ENCODE measurements at places on chromosomes 12 and 14.

DNA sequence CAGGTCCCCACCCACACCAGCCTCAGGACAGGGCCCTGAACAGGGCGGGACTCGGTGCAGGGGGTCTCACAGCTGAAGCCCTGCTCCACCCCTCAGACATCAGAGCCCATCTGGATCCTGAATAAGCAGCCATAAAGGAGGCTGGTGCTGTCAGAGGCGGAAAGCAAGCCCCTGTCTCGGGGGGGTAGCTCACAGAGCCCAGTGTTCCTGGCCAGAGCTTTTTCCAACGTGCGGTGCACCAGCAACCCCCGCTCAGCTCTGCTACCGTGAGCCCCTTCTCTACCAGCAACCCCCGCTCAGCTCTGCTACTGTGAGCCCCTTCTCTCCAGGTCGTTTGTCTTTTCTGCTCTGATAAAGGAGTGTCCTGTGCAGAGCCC, 136.5 kb upstream of the SFSWAP start:
- no peak for DNase-seq

- no peak for DNase-seq
Measured at GRCh38 chr12:114406984-114407841, 1.3 kb upstream of the TBX5 start.

- no peak for DNase-seq
Measured at GRCh38 chr14:59044707-59045106, 143.8 kb upstream of the DAAM1 start.

GRCh38 chr12:3061501-3062215, 15.5 kb upstream of the TSPAN9 start:
- DNase-seq, result no peak

DNA sequence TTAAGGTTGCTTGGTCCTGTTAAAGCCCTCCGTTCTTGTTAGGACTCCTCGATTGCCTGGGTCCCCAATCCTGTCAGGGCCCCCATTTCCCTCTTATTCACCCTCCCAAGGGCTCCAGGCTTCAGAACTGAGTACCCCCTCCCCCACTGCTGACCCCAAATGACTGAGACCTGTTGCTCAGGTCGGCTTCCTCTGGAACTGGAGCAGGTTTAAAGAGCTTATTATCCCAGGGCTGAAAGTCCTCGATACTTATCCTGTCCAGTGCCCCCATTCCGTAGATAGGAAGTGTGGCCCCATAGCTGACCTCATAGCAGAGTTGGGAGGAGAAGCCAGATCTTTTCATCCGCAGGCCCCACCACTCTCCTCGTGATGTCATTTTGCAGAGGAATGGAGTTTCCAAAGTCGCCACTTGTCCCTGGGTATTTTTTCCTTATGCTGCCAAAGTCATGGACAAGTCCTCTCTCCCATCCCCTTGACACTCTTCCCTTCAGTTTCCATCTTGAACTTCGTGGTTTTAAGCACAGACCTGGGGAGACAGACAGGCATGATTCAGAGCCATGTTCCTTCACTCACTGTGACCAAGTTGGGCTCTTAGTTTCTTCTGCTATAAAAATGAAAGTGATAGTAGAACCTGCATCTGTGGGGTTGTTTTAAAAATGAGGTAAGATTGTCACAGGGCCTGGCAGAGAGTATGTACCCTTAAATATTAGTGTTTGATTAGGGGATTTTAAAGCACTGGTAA, 1.2 kb downstream of the USP30 start:
- DNase-seq, result peak; percentile 13

- DNase-seq, result no peak
Measured at GRCh38 chr14:33040372-33041140, 101.9 kb downstream of the NPAS3 start.

DNA sequence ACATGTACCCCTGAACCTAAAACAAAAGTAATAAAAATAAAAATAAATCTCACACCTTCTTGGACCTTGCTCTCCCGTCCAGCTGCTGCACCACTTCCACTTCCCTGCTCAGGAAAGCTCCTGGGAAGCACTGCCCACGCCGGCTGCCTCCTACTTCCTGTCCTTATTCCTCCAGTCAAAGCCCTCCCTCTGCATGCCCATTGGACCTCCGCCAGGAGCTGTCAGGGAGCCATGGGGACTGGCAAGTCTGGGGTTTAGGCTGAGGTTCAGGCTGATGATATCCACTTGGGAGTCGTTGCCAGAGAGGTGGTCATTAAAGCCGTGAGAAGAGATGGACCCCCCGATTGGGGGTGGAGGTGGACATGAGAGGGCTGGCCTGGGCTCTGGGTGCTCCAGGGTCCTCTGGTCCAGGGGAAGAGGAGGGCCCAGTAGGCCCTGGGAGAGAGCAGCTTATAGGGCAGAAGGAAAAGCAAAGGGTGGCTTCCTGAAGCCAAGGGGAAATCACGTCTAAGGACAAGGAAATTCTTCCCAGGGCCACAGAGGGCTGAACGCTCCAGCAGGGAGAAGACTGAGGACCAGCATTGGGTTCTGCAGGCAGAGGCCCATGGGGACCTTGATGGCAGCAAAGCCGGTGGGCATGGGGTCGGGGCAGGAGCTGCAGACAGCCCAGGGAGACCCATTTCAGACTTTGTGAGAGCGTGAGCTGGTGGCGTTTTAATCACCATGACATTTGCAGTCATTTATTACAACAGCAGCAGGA, 78.7 kb downstream of the FZD10 start:
- no peak for DNase-seq

- DNase-seq, result no peak
Measured at GRCh38 chr12:52203079-52203921, 11.5 kb upstream of the KRT80 start.

GRCh38 chr12:20830456-20830855, 20.0 kb downstream of the SLCO1B3 start:
- no peak for DNase-seq

GRCh38 chr12:18981732-18982131, 147.8 kb upstream of the PLEKHA5 start:
- DNase-seq, result no peak

DNA sequence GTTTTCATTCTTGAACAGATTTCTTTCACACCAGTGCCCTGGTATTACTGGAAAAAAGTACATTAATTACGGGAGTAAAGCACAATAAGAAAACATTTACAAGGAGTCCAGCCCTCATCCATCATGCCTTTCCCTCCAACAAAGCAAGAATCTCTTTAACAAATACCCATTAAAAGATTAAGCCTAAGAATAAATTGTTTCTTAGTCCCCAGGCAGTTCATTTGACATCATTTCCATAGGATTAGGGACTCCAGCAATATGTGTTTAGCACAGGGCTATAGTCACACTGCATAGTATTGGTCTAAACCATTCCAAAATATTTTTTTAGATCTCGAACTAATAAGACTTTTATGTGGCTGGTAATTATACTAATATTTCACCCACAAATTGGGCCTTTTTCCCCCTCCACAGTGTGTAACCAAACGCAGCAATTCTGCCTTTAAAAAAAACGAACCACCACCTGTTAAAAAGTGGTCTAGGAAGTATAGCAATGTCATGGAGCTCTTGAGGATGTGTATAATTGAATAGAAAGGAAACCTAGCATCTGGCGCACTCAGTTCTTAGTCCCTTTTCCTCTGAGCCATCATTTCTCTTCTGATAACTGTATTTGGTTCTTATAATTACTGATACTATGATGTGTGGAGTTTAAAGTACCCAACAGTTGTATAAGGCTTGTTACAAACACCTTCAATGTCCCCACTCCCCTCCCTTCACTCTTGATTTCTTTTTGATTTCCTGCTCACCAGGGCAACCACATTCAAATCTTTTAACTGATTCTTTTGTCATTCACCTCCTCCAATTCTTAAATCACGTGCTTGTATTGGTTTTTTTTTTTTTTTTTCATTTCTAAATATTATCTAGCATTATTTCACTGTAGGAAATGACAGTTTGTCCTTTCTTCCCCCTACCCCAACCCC, 138.7 kb downstream of the ETV6 start:
- no peak for DNase-seq

DNA sequence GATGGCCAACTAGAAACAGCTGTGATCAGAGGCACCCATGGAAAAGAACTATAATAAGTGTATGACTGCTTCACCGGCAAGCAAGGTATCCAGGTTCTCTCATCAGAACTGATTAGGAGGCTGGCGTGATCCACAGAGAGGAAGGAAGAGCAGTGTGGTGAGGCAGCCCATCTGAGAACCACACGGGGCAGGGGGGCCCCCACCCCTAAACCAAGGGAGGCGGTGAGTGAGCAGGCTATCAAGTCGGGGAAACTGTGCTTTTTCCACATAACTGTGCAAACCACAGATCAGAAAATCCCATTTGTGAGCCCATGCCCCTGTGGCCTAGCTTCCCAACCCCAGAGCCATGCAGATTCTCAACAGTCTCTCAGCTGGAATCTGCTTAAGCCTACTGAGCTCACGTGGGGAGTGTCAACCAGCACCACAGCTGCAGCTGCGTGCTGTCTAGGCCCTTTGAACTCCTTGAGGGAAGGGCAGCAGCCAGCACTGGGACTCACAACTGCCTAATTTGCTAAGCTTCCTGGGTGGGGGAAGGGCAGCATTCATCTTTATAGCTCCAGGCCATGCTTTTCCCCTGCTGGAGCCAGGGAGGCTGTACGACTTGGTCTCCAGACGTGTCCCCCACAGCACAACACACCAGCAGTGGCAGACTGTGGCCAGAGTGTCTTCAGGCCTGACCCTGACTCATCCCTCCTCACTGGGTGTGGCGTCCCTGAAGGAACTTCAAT, 444.4 kb upstream of the ATP2B1 start:
- no peak for DNase-seq

DNA sequence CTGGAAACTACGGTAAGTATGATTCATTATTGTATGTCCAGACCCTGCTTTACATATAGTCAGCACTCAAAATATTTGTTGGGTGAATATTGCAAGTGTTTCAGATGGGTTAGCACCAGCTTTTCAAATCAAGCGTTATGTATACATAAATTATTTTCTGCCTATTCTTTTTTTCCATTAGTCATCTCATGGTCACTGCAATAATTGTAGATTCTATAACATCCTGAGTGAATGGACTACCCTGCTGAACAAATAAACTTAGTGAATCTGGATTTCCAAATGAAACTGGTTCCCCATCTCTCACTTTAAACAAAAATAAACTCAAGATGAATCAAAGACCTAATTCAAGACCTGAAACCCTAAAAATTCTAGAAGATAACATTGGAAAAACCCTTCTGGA, 152.3 kb downstream of the DIO2 start:
- no peak for DNase-seq

DNA sequence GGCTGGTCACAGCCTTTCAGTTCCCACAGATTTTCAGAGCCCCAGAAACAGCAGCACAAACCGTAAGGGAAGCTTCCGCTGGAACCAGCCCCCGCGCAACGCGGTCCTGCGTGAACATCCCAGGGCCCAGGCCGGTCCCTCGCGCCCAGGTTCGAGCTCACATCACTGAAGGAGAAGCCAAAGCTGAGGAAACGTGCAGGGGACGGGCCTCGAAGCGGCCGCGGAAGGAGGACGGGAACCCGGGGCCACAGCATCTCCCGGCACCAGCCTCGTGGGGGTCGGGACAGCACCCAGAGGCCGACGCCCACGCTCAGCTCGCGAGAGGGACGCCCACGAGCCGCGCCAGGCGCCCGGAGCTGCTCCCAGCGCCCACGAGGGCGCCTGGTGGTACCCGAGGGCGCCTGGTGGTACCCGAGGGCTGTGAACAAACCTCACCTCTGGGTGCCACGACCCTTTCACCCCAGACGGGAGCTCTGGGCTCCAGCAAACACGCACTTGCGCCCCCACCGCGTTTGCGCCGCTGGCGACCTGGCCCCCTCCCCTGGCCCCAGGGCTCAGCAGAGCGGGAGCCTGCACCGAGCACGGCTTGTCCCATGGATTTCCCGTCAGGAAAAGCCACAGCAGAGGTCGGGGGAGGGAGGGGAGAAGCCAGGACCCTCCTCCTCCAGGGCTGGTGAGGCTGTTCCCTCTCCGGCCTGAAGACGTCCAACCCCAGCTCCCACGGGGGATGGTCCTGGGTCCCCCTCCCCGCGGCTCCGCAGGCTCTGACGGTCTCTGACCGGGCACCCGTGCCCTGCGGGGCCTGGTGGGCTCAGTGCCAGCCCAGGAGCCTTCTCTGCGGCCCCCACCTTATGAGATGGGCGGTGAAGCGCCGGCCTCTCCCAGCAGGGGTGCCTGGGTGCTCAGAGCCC, 6.9 kb downstream of the LRCOL1 start:
- no peak for DNase-seq

GRCh38 chr14:63686926-63687325, 40.9 kb downstream of the SGPP1 start:
- no peak for DNase-seq

GRCh38 chr14:93333631-93334103, 831 bp upstream of the BTBD7 start:
- DNase-seq, result no peak

DNA sequence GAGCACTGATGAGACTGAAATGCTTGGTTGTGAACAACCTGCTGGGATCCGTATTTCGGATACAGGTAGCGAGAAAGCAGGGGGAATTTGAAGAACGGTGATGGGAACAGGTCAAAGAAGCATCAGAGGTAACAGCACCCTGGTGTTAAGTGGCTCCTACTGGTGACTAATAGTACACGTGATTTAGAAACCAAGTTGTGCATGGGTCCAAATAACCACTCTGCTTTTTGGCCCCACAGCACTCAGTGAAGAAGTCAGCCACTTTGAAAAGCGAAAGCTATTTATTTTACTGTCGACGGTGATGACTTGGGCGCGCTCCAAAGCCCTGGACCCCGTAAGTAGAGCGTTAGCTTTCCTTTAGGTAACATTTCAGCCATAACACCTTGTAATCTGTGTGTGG, 16.7 kb downstream of the AK7 start:
- no peak for DNase-seq

DNA sequence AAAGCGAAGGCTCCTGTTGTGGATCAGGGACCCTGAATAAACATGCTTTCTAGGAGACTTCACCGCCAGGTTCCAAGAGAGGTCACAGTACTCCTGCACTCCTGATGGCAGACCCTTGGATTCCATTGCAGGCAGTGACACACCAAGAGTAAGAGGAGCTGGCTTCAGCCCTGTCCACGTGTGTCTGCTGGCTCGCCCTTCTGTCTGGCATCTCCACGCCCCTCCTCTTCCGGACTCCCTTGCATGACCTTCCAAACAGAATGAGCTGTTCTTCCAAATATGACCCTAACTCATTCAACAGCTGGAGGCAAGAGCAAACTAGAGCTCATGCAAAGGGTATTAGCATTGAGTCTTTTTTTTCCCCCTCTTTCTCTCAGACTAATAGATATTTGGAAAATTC, 233.0 kb upstream of the PLEKHG7 start:
- DNase-seq, result no peak

- no peak for DNase-seq
Measured at GRCh38 chr14:103867523-103867953, 20.2 kb upstream of the PPP1R13B start.

DNA sequence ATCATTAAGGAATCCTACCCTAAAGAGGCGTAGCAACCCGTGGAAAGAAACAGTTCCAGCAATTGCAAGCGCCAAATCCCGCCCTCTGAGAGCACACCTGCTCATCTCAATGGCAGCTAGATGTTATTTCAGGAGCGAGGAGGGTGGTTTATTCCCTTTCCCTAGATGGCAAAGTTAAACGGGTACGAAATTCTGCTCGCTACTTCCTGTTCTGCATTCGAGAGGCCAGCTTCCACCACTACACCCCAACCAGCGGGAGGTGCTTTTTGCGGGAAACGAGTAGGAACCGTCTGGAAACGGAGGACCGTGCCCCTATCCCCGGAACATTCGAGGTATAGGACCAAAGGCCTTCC, 536 bp downstream of the VPS29 start:
- DNase-seq, result no peak

- no peak for DNase-seq
Measured at GRCh38 chr12:15268927-15269552, 47.8 kb upstream of the RERG start.

GRCh38 chr12:3227076-3227975, 150.1 kb downstream of the TSPAN9 start:
- no peak for DNase-seq
